ENCODE measurements at places on chromosomes 16 and 17.
A peak's percentile ranks its signal among the peaks of the same experiment; 100 is the strongest.

- DNase-seq, result peak; percentile 12
These were observed 93.9 kb upstream of the FA2H start for GRCh38 chr16:74868501-74868900.

DNA sequence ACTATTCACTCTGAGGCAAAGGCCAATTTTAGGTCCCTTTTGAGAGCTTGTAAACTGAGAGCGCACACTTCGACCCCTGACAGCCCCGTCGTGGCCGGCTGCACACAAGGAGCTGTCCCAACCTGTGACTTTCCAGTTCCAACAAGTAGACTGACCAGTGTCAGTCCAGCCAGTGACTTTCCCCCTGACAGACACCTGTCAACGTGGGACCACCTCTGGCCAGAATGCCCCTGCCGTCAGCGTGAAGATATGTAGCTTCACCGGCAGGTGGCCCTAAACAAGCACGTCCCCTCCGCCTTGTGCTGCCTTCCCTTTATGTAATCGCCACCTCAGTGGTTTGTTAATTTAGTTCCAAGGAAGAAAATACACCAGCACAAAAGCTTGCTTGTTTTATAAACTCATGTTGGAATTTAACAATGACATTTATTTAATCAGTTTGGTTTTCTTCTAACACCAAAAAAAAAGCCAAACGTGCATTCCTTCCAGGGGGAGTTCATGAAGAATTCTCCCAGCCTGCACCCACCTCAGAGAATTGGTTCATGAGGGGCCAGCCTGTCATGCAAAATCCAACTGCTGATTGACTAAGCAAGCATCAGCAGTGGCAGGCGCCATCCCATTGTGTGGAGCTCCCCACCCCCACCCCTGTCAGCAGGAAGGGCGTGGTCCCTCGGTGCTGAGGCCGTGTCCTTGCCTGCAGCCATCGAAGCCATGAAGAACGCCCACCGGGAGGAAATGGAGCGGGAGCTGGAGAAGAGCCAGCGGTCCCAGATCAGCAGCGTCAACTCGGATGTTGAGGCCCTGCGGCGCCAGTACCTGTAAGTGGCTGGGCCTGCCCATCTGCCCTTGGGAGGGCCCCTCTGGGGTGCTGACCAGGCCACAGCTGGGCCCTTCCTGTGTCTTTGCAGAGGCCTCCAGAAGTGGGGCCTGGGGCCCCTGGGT, 33.9 kb downstream of the PLD6 start:
- DNase-seq, result no peak

GRCh38 chr16:962366-962765, 8.4 kb downstream of the LMF1 start:
- DNase-seq, result no peak

DNA sequence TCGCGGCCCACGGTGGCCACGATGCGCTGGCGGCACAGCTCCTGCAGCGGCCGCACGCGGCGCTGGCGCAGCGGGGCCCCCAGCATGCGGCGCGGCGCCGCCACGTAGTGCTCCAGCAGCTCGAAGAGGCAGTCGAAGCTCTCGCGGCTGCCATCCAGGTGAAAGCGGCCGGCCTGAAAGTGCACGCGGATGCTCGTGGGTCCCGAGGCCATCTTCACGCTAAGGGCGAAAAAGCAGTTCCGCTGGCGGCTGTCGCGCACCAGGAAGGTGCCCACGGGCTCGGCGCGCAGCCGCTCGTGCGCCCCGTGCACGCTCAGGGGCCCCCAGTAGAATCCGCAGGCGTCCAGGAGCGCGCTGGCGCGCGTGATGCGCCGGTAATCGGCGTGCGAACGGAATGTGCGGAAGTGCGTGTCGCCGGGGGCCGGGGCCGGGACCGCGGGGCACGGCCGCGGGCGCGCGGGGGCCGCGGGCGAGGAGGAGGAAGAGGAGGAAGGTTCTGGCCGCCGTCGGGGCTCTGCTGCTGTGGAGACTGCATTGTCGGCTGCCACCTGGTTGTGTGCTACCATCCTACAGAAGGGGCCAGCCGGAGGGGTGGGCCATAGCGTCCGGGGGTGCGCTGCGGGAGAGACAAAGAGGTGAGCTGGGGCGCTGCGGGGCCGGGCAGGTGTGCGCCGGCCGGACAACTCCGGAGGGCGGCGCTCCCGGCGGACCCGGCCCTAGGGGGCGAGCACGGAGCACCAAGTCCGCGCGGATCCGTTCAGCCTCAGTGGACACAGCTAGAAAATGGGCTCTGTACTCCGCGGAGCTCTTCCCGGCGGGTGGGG, 879 bp downstream of the SOCS1 start:
- no peak for DNase-seq

GRCh38 chr17:70702683-70703255, 533.4 kb downstream of the KCNJ2 start:
- no peak for DNase-seq

DNA sequence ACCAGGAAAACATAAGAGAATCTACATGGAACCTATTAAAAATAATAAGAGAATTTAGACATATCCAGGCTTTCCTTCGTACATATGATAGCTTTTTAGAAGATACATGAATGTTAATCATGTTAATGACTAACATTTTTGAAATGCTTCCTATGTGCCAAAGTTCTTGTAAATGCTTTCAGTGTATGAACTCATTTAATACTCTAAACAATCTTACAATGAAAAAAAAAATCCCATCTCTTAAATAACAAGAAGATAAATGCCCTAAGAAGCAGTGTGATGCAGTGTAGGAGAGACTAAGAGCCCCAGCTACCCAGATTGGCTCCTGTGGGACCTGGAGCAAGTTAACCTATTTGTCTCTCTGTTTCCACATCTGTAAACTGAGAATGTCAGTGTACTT, 220.4 kb upstream of the MYOCD start:
- DNase-seq, result no peak

DNA sequence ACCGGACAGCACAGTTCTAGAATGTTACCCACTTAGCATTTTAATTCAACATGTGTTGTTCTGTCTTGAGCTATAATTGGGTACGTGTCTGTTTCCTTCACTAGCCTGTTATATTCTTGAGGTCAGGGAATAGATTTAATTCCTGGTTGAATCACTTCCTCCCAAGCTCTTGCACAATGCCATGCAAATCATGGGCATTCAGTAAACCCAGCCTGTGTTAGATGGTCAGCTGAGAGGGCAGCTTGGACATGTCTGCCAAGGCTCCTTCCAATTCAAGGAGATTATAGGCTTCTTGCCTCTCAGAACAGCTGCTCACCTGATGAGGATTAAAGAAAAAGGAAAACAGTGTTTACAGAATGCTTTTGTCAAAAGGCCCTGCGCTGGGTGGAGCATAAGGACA, 12.6 kb downstream of the C1QTNF1 start:
- DNase-seq, result no peak

GRCh38 chr17:41504246-41504977, 1.0 kb downstream of the KRT13 start:
- no peak for DNase-seq

DNA sequence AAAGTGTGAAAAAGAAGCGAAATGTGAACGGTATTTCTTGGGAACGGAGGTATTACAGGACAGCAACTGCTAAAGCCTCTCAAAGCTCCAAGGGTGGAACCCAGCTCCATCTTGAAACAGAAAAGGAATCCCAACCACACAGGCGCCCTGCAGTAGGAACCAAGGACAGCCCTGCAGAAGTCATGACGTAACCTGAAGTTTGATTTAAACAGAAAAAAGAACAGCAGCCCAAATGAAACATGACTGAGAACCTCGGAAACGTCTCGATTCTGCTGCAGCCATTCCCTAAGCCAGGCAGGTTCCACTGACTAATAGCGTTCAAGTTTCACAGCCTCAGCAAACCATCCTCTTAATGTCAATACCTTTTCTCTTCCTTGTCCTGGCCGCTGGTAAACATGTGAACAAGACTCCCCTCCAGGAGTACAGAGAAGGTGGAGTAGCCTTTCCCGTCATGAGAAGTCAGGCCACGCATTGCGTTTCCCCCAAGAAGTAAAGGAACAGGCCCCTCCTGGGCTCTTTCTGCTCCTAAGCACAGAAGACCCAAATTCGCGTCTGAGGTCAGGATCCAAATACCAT, 20.1 kb downstream of the SIAH1 start:
- no peak for DNase-seq

DNA sequence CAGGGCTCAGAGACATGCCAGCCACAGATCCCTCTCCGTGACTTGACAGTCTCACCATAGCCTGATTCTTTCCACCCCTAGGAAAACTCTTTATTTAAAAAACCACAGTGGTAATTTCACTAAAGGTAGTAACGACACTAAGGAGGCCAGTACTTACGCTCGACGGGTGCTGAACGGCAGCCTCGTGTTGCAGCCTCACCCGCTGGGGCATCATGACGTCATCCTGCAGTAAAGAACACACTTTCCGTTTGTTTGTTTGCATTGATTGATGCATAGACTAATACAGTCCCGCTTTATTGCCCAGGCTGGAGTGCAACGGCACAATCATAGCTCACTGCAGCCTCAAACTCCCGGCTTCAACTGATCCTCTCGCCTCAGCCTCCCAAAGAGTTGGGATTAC, 65.1 kb upstream of the METRNL start:
- DNase-seq, result no peak

- no peak for DNase-seq
These were observed 8.1 kb upstream of the ATP6V0C start for GRCh38 chr16:2505695-2506094.

DNA sequence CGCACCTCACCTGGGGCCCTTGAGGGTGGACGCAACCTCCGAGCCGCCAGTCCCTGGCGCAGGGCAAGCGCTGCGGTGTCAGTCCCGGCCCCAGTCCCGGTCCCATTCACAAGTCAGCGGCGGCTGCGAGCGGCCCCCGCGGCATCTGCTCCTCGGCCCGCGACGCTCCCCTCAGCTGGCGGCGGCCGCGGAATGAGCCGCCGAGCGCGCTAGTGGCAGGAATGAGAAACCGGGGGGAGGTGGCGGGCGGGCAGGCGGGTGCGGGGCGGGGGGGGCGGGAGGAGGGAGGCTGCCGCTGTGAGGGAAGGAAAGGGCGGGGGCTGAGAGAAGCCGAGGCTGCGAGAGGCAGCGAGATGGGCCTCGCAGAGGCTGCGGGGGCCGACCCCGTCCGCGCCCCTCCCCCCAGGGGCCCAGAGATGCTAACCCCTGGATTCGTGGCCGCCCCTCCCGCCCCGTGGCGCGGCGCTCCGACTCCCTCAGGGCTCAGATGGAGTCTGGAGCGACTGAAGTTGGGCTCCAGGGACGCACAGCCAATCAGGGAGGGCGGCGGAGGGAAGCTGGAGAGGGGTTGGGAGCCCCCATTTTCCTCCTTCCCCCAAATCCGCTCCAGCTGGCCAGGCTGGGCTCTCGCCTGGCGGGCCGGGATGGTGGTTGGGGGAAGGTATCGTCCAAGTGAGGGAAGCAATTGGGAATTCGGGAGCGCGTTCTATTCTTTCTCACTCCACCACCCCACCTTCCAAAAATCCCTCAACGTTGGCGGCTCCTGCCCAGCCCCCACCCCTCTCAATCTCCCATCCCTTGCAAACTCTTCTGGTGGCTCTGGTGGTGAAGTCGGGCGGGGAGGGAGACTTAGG, at the start of gene CDH11:
Gene CDH11, minus strand, starts transcription at position 194 of the 854 bp plus-strand sequence. CDS start 117,194 bp downstream, outside the sequence.
- peak; percentile 94 for DNase-seq

DNA sequence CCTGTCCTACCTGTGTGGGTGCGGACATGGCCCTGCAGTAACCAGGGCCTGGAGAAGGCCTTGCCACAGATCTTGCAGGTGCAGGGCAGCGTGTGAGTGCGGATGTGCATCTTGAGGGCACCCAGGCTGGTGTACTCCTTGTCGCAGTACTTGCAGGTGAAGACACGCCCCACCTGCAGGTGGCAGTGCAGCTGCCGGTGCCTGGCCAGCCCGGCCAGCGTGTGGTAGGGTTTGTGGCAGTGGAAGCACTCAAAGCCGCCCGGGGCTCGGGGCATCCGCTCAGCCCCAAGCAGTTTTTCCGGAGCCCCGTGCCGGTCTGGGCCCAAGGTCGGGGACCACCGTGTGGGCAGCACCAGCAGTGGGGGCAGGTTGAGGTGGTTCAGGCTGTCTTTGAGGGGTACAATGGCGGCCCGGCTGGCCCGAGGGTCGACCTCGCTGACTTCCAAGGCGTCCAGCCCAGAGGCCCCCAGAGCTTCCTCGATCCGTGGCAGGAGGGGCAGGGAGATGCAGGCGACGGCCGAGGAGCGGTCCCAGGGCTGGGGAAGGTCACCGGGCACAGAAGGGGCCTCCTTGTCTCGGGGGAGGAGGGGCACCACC, 5.1 kb downstream of the SNAI3 start:
- no peak for DNase-seq

GRCh38 chr16:85639529-85640253, 26.6 kb downstream of the GSE1 start:
- DNase-seq, result no peak

- peak; percentile 90 for DNase-seq
These were observed 70.0 kb downstream of the IRX6 start for GRCh38 chr16:55393991-55394390.

GRCh38 chr16:66342294-66342900, 24.1 kb upstream of the CDH5 start:
- no peak for DNase-seq

GRCh38 chr17:44132275-44132821, 8.9 kb upstream of the HDAC5 start:
- DNase-seq, result no peak

- DNase-seq, result no peak
These were observed 5.8 kb downstream of the NEUROD2 start for GRCh38 chr17:39601758-39602532.

- DNase-seq, result peak; percentile 77
These were observed 23.7 kb upstream of the RCVRN start for GRCh38 chr17:9928601-9929333.

DNA sequence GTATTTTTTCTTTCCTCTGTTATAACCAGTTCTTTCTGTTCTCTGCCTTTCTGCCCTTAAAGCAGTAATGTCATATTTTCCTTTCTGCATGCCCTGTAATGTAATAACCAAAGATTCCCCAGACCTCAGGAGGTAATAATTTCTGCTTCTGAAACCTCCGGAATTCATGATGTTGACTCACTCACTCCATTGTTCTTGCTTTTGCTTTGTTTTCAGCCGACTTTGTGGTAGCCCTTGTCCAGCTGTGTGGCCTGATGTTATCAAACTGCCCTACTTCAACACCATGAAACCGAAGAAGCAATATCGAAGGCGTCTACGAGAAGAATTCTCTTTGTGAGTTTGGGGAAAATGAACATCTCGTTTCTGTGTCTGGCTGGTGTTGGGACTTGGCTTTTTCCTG, 55.9 kb downstream of the CDK12 start:
- no peak for DNase-seq

- DNase-seq, result peak; percentile 98
These were observed 22.6 kb downstream of the NDE1 start for GRCh38 chr16:15672514-15673167.

GRCh38 chr17:2995377-2995776, 68.0 kb downstream of the OR1D5 start:
- DNase-seq, result no peak

GRCh38 chr17:74239172-74239571, 25.8 kb downstream of the TTYH2 start:
- DNase-seq, result peak; percentile 64

DNA sequence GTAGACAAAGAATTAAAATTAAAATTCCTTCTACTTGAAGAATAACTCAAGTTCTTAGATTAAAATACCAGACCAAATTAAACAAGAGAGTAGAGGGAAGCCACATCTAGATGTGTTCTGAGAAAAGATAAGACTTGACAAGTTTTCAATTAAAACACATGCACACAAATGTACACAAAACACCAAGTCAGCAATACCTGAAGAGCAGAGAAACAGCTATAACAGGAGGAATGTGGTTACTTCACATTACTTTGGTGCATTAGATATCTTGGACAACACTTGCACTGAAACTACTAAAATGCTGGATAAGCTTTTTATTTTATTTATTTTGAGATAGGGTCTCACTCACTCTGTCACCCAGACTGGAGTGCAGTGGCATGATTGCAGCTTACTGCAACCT, 113.9 kb downstream of the MAP2K4 start:
- DNase-seq, result no peak
